ENCODE measurements at places on chromosomes 5 and 9.

GRCh38 chr5:95382801-95383200, 8.4 kb upstream of the FAM81B start:
- DNase-seq, result no peak

DNA sequence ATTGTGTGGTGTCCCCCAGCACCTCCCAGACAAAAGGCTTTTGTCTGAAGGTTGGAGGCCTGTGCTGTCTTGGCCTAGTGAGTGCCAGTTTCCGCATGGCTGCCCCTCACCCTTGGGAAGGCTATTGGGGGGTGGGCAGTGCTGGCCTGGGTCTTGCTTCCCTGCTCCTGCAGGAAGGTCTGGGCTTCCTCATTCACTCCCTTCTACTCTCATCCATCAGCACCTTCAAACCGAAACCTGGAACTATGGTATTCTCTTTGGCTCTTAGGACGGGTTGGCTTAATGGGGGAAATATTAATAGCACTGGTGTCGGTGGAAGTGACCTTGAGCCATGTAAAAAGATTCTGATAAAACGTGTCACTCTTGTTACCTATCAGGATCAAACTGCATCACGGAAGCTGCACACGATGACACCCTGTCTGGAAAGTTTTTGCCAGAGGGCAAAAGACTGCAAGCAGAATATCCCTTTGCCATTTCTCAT, 34.0 kb upstream of the GLRX start:
- no peak for DNase-seq

DNA sequence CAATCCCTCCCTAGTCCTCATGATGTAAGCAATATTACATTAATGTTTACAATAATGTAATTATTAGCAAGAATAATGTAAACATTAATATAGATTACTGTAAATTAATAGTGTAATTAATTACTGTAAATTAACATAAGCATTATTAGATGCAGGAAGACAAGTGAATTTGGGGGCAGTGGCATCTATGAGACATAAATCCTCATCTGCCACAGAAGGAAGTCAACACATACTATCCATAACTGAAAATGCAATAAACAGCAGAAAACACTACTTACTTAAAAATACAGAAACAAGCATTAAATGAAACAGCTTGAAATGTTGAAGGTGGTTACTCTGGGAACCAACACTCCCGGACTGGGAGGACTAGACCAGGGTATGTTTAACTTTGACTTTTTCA, 685 bp upstream of the NIPSNAP3A start:
- DNase-seq, result no peak

- DNase-seq, result no peak
Measured at GRCh38 chr9:95225076-95225725, 92.3 kb downstream of the FANCC start.

- peak; percentile 44 for DNase-seq
Measured at GRCh38 chr9:136021171-136021871, 60.1 kb upstream of the UBAC1 start.

- no peak for DNase-seq
Measured at GRCh38 chr5:39691136-39691535, 266.4 kb upstream of the DAB2 start.

- no peak for DNase-seq
Measured at GRCh38 chr5:32642276-32643002, 57.1 kb downstream of the SUB1 start.

GRCh38 chr9:114088571-114089170, 10.4 kb downstream of the KIF12 start:
- no peak for DNase-seq

GRCh38 chr9:70971723-70972122, 149.7 kb downstream of the TRPM3 start:
- DNase-seq, result no peak

GRCh38 chr5:154394307-154394706, 51.5 kb upstream of the SAP30L start:
- no peak for DNase-seq

GRCh38 chr5:6708814-6709213, 4.4 kb upstream of the TENT4A start:
- no peak for DNase-seq

DNA sequence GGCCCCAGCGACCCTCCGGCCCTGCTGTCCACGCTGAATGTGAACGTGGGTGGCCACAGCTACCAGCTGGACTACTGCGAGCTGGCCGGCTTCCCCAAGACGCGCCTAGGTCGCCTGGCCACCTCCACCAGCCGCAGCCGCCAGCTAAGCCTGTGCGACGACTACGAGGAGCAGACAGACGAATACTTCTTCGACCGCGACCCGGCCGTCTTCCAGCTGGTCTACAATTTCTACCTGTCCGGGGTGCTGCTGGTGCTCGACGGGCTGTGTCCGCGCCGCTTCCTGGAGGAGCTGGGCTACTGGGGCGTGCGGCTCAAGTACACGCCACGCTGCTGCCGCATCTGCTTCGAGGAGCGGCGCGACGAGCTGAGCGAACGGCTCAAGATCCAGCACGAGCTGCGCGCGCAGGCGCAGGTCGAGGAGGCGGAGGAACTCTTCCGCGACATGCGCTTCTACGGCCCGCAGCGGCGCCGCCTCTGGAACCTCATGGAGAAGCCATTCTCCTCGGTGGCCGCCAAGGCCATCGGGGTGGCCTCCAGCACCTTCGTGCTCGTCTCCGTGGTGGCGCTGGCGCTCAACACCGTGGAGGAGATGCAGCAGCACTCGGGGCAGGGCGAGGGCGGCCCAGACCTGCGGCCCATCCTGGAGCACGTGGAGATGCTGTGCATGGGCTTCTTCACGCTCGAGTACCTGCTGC, 839 bp downstream of the KCNV2 start:
- DNase-seq, result no peak

DNA sequence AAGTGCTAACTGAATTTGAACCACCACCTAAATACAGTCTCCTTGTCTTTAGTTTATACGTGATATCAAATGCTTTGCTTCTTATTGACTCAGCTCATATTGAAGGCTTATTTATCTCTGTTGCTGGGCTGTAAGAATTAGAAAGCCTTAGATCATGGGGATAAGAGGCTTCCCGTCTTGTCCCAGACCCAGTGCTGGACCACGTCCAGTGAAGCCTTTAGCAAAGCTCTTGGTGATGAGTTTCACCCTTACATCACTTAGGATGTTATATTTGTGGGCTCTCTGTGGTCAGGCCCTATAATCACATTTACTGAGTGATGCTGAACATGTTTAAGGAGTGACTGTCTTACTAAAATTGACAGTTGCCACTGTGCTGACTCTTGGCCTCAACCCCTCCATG, 11.2 kb downstream of the FAM240B start:
- DNase-seq, result no peak

DNA sequence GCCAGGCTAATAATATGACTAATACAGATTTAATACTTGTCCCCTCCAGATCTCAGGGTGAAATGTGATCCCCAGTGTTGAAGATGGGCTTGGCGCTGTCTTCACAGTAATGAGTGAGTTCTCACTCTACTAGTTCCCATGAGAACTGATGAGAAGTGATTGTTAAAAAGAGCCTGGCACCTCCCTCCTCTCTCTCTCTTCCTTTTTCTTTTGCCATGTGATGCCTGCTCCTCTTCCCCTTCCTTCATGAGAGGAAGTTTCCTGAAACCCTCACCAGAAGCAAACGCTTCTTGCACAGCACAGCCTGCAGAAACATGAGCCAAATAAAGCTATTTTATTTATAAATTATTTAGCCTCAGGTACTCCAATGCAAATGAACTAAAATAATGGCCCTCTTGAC, 55.2 kb downstream of the GLDC start:
- no peak for DNase-seq

- no peak for DNase-seq
Measured at GRCh38 chr5:111165058-111165457, 59.1 kb upstream of the CAMK4 start.

DNA sequence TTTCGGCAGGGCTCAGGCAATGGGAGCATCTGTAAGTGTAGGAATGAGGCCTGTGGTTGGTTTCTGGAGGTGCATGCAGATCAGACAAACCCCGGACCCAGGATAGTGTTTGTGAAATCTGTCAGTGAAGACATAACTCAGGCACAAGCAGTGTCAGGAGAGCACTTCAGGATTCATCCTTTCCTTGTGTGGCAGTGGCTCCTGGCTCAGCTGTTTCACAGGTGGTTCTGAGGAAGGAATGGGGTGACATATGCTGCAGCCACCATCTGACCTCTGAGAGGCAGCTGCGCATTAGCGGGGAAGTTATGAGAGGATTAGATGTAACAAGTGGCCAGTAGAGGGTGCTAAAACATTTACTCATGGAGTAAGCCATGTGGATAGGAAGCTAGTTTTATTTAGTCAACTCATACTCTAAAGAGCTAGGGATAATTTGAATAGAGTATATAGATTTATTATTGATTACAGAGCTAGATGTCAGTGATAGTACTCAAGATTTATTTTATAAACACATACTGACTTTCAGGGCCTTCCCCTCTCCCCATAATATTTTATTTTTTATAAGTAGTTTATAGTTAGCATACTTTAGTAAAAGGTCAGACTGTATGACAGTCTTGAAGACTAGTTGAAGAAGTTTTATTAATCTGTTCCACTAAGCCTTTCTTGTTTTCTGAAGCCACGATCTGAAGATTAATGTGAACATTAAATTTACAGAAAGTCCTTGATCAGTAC, 28.4 kb downstream of the NNT start:
- DNase-seq, result peak; percentile 40

DNA sequence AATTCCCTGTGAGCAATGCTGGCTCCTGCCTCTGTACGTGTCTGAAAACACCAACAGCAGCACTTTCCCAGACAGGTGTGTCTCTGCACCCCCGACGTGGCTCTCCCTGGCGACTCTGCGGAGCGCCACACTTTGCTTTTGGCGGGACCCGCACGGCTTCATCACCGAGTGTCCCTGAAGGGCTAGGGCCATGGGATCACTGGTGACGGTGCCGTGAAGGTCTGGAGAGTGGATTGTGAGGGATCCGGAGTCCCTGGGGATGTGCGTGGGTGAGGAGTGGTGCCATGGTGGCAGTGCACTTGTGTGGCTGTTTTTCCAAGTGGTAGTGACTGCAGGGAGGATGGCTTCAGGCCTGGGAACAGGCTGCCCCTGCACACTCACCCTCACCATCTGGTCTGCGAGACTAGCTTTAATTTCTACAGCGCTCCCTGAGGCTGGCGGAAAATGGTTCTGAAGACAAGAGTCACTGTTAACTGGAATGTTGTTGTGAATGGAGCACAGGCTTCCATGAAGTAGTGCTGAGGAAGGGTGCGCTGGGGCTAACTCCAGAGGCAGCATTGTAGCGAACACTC, 3.2 kb downstream of the NKD2 start:
- DNase-seq, result peak; percentile 6

DNA sequence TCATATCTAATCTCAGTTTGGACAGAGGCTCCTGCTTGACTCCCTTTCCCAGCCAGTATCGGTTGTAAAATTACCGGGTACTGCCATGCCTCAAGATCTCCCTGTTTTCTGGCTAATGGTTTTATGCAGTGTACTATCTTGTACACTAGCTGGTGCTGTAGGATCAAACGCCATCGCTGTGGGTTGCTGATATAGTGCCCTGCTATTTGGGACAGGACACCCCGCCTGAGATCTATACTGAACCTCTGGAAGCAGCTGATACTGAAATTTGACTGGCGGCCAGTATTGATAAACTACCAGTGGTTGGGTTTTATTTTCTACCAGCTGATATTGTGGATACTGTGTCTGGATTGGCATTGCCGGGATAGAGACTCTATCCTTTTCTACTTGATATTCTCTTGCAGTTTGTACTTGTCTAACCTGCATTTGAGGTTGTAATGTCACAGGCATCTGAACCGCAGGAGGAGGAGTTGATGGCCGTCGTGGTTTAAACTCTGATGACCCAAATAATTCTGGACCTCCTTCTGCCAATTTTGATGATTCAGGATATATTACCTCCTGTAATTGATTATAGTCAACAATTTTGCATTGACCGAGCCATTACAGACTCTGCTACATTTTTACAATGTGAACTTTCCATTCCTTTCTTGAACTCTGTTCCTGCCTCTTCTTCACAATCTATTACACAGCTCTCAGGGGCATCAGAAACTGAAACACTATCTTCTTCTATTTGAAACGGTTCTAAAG, 112.5 kb upstream of the LARP1 start:
- no peak for DNase-seq

DNA sequence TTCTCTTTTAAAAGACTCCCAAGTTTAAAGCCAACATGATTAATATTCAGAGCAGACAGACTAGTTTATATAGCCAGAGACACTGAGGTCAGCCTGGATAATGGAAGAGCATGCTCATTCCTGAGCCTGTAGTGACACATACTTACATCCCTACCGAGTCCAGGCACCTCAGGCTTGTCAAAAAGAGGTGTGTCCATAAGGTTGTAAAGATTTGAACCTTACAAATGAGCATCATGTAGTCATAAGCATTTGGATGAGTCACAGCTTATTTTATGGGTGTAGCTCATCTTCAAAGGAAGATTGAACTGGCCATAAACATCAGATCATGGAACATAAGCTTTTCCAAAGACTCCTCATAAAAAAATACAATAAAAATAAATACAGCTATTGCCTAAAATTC, 333.5 kb downstream of the EFNA5 start:
- DNase-seq, result no peak

GRCh38 chr9:71931166-71931565, 19.7 kb downstream of the C9orf85 start:
- no peak for DNase-seq

DNA sequence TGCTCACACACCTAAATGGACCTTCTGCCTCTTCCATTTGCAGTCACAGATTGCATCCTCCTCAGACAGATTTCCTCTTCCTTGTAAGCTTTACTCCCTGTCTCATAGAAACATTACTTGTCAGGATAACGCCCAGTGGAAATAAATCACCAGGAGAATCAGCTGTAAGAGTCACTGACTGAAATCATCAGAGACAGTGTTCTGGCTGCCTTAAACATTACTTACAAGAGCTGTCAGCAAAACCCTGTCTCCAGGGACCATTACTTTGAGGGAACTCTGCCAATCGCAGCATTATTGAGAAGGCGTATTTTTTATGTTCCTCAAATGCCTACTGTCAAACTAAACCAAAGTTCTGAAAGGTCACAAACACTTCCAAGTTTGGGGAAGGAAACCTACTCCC, 5.9 kb downstream of the DPYSL3 start:
- no peak for DNase-seq

GRCh38 chr5:16538006-16538405, 72.4 kb upstream of the ZNF622 start:
- no peak for DNase-seq

DNA sequence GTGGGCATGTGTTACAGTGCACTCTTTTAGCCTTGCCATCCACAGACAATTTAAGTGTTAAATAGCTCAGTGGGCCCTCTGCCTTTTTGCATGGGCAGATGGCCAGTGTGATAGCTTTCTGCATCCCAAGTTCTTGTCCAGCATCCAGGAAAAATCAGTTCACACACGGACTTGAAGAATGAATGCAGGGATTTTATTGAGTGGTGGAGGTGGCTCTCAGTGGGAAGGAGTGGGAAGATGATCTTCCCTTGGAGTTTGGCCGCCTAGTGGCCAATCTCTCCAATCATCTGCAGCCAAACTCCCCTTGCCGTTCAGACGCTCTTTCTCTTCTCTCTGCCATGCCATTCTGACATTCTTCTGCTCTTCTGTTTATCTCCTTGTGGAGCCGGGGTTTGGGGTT, 322.4 kb upstream of the GRAMD2B start:
- DNase-seq, result peak; percentile 15

- DNase-seq, result no peak
Measured at GRCh38 chr5:91235271-91235694, 147.8 kb downstream of the ARRDC3 start.

Data from WTC11 (cell line).